ENCODE measurements at places on chromosomes 1 and 21.

DNA sequence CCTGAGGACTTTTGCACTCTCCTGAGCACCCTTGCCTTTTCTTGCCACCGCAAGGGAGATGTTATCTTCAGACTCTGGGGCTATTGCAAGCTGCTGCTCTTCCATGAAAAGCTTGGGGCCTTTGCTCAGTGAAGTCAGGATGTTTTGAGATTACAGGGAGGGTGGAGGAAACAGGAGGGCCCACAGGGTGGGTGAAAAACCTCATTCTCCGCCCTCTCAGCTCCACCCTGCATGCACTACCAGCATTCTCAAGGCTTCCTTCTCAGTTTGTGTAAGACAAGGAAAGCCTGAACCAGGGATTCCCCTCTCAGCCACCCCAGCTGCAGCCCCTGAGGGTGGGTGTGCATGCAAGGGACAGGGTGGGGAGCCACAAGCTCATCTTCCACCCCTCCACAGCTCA is 25.8 kb upstream of the ZNF648 start:
- no peak for DNase-seq

DNA sequence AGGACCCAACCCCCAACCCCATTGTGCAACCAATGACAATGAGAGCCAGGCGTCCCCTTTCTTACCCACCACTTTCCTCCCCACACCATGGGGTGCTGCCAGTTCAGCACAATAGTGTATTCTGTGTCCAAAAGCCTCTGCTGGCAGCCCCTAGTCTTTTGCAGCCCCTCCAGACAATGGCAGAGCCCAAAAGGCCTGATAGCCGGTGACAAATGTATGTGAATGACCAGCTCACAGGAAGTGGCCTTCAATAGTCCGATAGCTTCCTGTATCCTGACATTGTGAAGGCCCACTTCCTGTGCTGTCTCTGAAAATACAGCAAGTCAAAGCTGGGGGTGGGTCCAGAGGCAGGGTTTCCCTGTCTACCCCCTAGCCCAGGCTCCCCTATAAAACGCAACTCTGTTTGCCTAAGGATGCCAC is 16.6 kb downstream of the SMIM12 start:
- no peak for DNase-seq

DNA sequence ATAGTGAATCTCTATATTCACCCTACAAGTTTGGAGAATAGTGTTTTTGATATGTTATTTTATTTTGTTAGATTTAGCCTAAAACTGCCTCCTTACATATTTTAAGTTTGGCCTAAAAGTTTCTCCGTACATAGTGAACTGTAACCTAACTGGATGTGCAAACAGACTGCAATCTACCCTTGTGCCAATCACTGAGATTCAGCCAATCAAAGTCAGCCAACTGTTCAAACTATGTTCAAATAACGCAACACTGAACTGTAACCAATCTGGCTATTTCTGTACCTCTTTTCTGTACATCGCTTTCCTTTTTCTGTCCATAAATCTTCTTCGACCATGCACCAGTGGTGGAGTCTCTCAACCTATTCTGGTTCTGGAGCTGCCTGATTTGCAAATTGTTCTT is 11.8 kb upstream of the DMRTB1 start:
- DNase-seq, result no peak

- DNase-seq, result no peak
Observed at GRCh38 chr1:28898405-28898881, 15.9 kb upstream of the EPB41 start.

- DNase-seq, result no peak
Observed at GRCh38 chr21:45980697-45981096, 873 bp upstream of the COL6A1 start.

DNA sequence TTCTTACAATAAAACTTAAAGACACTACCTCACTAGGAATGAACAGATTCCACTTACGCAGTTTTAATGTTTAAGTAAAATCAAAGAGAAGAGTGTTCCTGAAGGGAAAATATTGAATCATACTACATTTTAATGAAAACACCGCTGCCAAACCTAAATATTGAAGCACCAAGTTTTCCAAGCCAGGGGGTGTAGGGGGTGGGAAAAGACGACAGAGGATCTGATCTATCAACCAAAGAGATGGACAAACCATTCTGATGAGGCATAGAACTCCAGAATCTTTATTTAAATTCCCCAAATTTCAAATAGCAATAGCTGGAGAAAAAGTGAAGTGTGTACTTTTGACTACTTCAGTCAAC is 1.2 kb downstream of the ELK4 start:
- DNase-seq, result no peak

DNA sequence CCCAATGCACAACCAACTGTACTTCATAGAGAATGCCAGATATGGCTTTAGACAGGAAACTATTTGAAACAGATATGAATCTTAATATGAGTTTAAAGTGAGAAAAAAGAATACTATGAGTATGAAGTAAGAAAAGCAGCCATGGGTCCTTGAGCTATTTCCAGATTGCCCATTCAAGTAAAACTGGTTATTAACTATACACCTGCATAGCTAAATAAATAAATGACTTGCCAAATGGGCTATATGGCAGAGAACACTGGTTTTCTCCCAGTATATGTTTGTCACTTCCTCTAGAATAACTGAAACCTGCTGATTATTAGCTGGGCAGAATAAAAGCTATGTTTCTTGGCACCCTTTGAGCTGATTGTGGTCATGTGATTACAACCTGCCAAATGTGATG is 17.0 kb upstream of the CD1C start:
- no peak for DNase-seq

DNA sequence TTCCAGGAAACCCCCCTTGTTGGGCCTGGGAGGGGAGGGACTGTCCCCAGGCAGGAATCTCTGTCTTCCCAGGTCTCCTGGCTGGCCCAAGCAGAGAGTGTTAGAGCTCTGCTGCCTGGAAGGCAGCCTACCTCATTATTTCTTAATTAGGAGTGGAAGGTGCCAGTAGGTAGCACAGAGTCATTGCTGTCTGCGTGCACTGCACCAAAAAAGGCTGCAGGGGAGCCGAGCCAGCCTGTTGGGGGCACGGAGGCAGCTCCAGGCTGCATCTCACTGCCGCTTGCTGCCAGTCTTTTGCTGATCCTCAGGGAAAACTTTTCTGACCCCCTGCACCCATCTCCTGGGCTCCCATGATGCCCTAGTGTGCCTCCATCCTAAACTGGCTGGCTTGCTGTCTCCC is 58.1 kb downstream of the LRRN2 start:
- DNase-seq, result no peak

DNA sequence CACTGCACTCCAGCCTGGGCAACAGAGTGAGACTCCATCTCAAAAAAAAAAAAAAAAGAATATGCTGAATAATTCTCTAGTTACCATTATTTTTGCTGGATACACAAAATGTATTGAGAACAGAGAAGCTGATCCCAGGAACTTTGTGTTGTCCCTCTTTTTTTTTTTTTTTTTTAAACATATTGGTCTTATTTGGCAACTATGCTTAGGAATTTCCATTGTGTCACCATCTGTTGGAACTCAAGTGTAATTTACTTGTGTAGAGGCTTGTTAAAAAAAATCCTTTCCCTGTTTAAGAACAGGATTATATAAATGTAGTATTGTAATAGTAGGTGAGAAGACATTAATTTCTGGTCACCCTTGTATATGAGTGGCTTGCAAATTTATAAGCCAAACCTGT is 28.6 kb downstream of the CAMSAP2 start:
- no peak for DNase-seq

GRCh38 chr1:62070384-62071011 is 124.2 kb upstream of the L1TD1 start:
- DNase-seq, result no peak

- DNase-seq, result no peak
Observed at GRCh38 chr21:39599191-39599970, 13.4 kb upstream of the B3GALT5 start.

- no peak for DNase-seq
Observed at GRCh38 chr21:31141389-31142000, 103.2 kb upstream of the KRTAP19-8 start.

DNA sequence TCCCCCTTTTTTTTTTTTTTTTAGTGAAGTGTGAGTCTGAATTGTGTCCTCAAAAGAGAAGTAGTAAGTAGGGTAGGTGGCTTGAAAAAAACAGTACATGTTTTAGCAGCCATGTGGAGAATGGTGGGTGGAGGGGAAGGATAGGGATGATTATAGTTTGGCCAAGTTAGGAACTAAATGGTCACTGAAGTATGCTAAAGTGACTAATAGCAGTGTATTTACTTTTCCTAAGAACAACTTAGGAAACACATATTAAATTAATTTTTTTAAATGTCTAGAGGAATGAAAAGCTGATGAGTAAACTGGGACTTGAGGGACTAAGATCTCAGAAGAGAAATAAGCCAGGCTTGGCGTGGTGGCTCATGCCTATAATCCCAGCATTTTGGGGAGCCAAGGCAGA is 55.5 kb downstream of the PLA2G4A start:
- DNase-seq, result no peak

Data from stimulated activated CD8-positive, alpha-beta memory T cell treated with anti-CD3 and anti-CD28 coated beads, Interleukin-2, amount 100 ng/mL, for 48 hours (primary cell).